NCI-H1436 (cell line): ENCODE measurements at places on chromosomes 12 and 14.

- no peak for DNase-seq
These were observed 31.2 kb downstream of the PRB3 start for GRCh38 chr12:11238275-11238674.

GRCh38 chr12:20345866-20346265 lies 22.5 kb upstream of the PDE3A start:
- DNase-seq = no peak

DNA sequence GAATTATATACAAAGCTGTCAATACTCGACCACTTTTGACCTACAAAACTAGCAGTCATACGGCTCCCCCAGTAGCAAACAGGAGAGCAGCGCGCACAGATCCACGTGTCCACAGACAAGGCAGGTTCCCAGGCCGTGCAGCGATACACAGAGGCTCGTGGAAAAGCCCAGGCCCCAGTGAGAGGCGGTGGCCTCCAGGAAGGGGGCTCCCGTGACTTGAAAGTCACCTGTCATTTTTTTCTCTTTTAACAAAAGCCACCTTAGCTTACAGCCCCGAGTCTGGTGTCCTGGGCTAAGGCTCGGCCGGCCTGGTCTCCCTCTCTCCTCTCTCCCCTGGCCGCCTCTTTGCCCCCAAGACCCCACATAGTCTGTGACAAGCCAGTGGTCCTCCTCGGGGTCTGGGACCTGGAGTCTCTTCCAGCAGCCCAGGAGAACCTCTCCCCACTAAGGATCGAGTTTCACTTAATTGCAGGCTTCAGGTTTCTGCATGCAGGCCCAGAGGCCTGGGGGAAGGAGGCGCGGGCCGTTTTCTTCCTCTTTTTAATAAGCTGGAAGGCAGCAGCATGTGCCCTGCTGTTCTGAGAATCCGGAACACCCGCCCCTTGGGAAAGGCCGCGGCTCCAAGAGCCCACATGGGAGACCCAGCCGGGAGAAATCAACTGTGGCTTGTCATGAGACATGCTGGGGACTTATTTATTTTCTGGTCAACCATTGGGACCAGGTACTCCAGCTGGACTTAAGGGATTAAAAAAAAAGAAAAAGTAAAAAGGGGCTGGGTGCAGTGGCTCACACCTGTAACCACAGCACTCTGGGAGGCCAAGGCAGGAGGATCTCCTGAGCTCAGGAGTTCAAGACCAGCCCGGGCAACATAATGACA lies 15.9 kb downstream of the NCOR2 start:
- peak; percentile 72 for DNase-seq

DNA sequence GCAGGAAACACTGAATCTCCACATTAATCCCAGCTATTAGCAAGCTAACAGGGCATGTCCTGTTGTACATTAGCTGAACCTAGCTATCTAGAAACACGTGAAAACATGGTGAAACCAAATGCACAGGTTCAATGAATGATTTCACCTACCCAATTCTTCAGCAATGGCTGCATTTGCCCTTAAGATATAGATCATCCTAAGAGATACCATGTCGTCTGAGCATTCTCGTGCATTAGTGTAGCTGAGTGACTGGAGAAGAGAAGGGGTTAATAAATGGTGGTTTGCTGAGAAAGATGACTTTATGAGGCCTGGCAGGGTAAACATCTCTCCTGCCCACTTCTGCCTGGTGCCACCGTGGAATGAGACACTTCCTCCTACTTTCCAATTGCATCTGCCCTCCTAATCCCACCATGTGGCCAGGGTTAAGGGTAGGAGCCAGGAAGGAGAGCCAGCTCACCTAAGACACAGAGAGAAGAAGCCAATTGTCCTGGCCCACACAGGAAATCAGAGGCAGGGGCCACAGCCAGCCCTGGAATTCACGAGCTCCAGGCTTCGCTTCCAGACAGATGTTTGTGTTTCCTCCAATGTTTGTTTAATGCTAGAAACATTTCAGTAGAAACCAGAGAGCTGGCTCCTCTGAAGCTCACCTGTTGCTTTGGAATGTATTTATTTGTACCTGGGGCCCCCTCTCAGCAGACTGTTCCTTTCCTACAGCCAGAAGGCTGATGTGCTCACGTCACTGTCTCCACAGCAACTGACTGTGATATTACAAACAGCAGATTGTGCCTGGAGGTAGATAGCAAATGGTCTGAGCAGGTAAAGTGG lies 126.0 kb upstream of the PARP11 start:
- DNase-seq = no peak

GRCh38 chr12:110340706-110341105 lies 59.7 kb downstream of the ATP2A2 start:
- no peak for DNase-seq

DNA sequence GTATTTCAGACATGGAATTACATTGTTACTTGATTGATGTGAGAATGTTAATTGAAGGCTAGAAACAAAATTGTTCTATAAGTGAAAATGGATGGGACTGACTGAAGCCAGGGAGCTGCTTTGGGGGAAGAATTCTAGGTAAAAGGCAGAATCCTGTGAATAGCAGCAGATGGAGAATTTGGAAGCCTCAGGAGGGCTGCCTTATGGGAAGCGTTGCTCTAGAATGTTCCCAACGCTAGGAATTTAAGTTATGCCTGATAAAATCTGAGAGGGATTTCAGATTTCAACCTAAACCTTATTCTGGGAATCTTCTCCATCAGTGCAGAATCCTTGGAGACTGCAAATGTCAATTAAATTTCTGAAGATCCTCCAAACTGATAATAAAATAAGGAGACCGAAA lies 858.2 kb upstream of the FLRT2 start:
- no peak for DNase-seq

DNA sequence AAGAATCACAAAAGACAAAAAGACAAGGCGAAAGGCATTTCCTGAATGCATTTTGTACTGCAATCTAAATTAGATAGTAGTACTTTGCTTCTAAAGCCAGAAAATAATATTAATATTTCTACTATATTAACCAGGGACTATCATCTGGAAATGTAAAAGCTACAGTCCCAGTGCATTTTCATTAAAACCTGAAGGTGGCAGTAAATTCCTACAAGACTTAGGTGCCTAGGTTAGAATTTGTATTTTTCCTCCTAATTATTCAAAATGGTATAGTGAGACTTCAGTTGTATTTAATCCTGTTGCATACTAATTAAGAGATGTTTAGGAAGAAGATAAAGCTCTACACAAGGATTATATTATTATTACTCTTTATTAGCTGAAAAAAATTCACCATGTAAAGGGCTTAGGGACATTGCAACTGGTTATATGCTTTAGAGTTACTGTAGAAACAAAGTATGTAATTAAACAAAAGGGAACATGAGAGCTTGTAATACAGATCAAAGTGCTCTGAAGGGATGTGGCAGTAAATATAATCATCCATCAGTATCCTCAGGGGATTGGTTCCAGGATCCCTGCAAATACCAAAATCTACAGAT lies 53.6 kb downstream of the BRMS1L start:
- DNase-seq = peak; percentile 32

- DNase-seq = no peak
These were observed 50.3 kb downstream of the MAP1LC3B2 start for GRCh38 chr12:116609319-116610114.

DNA sequence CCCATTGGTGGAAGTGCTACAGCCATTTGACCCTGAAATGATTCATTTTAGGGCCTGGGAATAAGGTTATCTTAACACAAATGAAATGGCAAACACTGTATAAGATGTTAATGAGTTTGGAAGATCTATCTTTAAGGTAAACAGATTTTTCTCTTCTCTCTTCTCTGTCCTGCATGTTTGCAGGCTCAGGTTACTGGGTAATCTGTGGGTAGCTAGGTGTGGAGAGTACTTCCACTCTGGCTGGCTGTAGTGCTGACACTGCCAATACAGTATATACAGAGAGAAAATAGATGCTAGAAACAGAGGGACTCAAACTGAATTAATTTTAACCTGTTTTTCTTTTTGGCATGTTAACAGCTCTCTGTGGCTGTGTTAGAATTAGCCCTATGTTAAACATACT lies 84.6 kb downstream of the SLC38A6 start:
- no peak for DNase-seq

GRCh38 chr14:32186248-32186647 lies 15.6 kb upstream of the RNU6-7 start:
- DNase-seq = no peak

DNA sequence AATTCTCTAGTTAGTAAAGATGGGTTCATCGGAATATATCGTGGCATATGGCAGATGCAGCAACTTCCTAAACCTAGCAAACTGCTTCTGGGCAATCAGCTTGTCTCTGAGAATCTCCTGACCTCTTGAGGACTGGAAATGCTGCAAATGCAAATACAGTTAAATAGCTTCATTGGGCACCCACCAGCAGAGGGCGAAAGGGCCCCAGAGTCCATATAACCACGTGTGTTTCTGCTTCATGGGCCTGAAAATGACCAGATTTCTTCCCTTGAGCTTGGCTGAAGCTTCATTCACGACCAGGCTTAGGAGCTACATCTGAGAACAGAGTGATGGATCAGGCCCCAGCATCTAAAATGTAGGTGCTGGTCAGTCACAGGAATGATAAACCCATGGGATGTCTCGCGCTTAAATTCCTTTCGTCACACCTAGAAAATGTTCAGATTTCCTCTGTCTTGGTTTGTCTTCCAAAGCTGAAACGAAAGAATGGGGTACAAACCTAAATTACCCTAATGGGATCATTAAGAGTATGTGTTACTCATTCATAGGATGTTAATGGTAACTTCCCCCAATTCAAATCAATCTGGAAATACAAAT lies 1482.5 kb upstream of the TMEM132C start:
- DNase-seq = no peak
